Fibroblast of villous mesenchyme (primary cell): ENCODE measurements at places on chromosomes 4 and X. TPM values are rescaled to one million over a fixed set of nuclear protein-coding genes. Genes with fewer than 3 reads are reported as not detected.

Gene DMRTC1
- total RNA-seq, result not detected in 2 replicates

Gene OTUD5
- 24.2 and 28.5 TPM in 2 replicates for total RNA-seq

DNA sequence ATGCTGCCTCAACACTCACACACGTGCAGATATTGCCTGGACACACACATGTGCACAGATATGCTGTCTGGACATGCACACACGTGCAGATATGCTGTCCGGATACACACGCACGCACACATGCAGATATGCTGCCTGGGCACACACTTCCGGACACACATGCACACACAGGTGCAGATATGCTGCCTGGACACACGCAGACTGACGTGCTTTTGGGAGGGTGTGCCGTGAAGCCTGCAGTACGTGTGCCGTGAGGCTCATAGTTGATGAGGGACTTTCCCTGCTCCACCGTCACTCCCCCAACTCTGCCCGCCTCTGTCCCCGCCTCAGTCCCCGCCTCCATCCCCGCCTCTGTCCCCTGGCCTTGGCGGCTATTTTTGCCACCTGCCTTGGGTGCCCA, 14.7 kb downstream of the FGFRL1 start:
- no peak for DNase-seq

DNA sequence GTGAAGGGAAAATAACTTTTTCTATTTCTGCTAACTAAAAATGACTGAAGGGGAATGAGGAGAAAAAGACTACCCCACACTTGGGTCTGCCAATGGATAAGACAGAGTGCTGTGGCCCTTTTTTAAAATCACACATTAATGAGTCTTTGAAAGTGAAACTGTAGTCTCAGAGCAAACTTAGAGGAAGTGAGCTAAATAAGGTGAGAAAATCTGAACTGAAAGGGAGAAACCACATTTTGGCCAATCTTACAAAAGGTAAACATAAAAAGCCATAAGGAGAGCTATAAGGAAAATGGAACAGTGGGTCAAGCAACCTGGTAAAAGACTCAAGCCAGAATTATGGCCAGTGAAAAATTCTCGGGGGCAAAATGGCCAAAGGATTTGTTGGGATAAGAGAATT, 755.1 kb upstream of the IGFBP7 start:
- no peak for DNase-seq

Gene PAGE4
- not detected in 2 replicates for total RNA-seq

DNA sequence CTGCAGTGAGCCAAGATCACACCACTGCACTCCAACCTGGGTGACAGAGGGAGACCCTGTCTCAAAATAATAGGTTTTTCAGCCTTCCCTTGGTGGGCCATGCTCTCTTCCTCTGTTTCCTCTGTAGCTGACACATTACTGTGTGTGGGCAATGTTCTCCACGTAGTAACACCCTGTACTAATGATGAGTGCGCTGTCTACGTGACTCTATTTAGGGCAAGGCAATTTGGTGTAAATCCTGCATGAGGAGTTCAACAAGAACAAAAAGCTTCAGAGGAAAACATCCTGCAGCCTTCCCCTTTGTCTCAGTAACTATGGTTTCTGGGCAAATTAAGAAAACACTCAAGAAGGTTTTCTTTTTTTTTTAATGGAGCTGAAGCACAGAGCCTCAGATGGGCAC, 24.4 kb upstream of the JAKMIP1 start:
- no peak for DNase-seq

Gene RTL5
- total RNA-seq, result 1.3 and 2.2 TPM in 2 replicates

- no peak for DNase-seq
Measured at GRCh38 chrX:72396117-72396516, 90.4 kb upstream of the CITED1 start.

Gene CCNA2
- 27.1 and 54.0 TPM in 2 replicates for total RNA-seq

Gene HSPA4L
- 2.3 and 6.5 TPM in 2 replicates for total RNA-seq

Gene ZNF732
- 0.43 and 0.64 TPM in 2 replicates for total RNA-seq

- DNase-seq, result no peak
Measured at GRCh38 chrX:4588893-4589292, 875.4 kb upstream of the PRKX start.

DNA sequence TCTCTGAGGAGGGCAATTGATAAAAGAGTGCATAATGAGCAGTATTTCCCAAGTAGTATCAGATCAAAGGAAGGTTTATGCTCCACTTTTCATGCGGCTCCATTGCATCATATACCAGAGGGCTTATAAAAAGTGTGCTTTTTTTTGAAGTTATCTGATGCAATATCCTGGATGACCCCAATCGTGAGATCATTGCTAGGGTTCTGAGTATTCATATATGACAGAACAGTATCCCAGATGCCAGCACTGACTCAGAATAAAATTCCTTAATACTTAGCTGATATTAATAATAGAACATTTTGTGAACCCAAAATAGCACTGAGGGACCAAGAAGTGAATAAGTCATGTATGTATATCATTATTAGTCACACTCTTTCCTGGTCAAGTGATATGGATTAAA, 945.5 kb upstream of the AGA start:
- no peak for DNase-seq

DNA sequence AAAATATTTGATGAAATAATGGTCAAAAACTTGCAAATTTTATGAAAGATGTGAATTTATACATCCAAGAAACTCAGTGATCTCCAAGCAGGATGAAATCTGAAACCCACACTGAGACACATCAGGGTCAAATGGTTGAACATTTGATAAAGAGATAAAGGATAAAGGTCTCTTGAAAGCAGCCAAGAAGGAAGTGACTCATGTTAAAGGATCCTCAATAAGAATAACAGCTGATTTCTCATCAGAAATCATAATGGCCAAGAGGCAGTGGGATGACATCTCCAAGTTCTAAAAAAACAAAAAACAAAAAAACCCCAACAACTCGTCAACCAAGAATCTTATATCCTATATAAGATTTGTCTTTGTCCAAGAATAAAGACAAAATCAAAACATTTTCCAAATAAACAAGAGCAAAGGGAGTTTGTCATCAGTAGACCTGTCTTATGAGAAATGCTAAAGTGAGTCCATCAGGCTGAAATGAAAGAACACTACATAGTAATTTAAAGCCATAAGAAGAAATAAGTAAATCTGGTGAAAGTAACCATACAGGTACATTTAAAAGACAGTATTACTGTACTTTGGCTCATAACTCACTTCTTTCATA, 121.7 kb downstream of the PDS5A start:
- peak; percentile 26 for DNase-seq

Gene VCX3A
- total RNA-seq, result not detected in 2 replicates

Gene TCP11X2
- total RNA-seq, result not detected in 2 replicates

Gene PAGE2B
- total RNA-seq, result not detected in 2 replicates

DNA sequence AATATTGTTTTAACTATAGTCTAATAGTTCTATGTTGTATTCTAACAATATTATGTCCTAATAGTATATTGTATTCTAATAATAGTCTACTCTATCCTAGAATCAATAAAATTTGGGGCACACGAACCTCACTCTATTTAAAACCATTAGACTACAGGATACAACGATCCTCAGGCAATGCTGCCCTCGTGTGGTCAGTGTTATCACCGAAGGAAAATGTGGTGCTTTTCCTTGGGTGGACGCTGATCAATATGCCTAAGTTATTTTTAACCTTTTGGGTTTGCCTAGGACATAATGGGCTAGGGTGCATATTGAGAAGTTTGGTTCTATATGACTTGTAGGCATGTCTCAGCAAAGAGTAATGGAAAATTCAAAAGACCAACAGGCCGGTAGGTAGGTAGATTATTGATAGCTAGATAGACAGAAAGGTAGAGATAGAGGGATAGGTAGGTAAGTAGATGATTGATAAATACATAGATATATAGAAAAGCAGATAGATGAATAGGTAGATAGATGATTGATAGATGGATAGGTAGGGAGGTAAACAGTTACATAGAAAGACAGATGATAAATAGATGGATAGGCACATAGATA, 75.1 kb downstream of the PRKX start:
- DNase-seq, result peak; percentile 44

GRCh38 chrX:32798990-32799389, 412.4 kb downstream of the DMD start:
- no peak for DNase-seq

DNA sequence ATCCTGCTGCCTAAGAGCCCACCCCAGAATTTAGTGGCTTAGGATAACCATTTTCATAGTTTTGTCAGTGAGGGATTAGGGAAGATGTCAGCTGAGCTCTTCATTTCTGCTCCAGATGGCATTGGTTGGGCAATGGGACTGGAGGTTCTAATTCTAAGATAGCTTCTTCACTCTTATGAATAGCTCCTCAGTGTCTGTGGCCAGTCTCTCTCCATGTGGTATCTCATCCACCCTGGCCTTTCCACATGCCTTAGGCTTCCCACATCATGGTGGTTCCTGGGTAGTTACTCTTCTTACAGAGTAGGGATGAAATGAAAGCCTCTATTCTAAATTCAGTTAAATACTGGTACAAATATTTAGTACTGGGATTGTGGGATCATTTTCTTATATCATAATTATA, 31.3 kb downstream of the REPS2 start:
- DNase-seq, result no peak

Gene PTPN13
- 68.3 and 73.0 TPM in 2 replicates for total RNA-seq

DNA sequence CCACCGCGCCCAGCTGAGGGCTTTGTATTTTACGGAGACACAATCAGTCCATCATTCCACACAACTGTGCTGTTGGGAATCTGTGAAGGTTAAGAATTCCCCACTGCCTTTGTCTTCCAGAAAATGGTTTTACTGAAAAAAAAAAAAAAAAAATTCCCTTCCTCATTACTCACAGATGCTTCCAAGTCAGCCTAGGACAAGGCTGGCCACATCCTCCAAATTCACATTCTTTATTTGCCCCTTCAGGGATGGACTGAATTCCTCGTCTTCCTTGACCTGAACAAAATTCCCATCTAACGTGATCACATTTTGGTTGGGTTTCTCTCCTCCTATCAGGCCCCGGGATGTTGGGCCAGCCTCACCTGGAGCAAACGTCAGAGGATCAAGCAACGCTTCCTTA, 130.3 kb downstream of the DHRSX start:
- no peak for DNase-seq

DNA sequence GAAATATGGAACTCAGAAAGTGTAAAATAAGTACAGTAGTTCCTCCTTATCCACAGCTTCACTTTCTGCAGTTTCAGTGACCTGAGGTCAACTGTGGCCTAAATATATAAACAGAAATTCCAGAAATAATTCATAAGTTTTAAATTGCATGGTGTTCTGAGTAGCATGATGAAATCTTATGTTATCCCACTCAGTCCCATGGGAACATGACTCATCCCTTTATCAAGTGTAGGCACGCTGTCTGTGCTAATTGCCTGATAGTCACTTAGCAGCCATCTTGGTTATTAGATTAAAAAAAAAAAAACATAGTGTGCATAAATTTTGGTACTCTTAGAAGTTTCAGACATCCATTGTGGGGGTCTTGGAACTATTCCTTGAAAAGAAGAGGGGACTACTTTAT, 983.4 kb upstream of the ADGRL3 start:
- peak; percentile 65 for DNase-seq

- peak; percentile 98 for DNase-seq
Measured at GRCh38 chr4:119212234-119212963, at the start of gene USP53. USP53 (plus strand) TSS chr4:119212713; CDS start chr4:119239760, 27,047 bp downstream.

Gene SMIM43
- total RNA-seq, result 0.43 and 0.64 TPM in 2 replicates

Gene DCAF8L2
- total RNA-seq, result not detected in 2 replicates

DNA sequence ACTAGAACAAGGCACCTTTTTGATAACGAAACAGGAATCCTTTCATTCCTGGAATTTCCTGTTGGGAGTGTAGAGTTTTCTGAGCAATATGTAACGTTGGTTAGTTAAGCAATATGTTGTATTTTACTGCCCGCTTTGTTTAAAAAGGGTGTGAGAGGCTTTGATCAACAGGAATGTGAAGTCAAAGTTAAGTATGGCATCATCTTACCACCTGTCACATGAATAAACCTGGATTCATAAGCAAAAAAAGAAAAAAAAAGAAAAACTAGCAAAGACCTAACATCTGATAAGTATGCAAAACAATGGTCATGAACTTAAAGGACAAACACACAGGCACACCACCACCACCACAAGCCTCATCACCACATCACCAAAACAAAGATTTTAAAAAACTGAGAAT, 7.1 kb upstream of the CXCL5 start:
- no peak for DNase-seq

Gene NAP1L5
- total RNA-seq, result 5.5 and 10.4 TPM in 2 replicates

- no peak for DNase-seq
Measured at GRCh38 chrX:110170029-110170428, 147.9 kb downstream of the AMMECR1 start.

Gene OTUD6A
- not detected in 2 replicates for total RNA-seq

DNA sequence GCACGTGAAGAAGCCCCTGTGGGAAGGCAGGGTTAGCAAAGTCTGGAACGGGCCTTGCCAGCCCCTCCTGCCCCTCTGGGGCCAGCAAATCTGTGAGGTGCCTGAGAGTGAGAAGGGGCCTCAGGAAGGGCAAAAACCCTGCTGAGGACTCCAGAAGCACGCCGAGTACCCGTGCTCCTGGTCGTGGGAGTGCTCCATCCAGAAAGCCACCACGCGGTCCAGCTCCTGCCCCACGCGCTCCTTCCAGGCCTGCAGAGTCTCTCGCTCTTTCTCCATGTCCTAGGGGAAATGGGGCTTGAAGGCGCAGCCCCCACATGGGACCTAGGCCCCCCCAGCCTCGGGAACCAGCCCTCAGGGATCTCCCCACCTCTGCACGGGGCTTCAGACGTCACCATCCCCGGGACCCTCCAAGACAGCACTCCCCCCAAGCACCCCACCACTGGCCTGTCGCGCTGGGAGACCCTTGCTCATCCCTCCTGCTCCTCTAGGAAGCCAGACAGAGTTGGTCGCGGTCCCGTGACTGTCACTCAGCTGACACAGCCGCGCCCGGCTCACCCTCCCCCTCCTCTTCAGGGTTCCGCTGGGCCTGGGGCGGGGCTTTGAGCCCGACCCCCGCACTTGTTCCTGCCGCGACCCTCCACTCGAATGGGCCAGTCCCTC, at the start of gene RENBP:
RENBP (minus strand) TSS at position 504 of the 660 bp plus-strand sequence; CDS start at position 471, 33 bp downstream.
- DNase-seq, result no peak

DNA sequence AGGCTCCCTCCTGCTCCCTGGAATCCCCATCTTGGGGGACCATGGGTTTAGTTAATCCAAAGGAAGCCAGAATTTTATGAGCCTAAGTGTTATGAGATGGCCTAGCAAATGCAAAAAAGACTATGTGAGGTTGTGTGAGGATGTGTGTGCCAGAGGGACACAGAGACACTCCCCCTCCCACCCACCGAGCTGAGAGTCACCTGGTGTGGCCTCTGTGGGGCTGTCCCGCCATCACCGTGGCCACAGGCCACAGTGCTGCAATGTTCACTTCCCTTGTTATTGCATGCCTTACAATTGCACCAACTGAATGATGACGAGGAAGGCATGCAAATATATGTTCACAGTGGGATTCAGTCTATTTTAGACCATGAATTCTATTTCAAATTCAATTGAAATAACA, 601 bp upstream of the FGFBP2 start:
- no peak for DNase-seq
